ENCODE measurements at places on chromosomes 12 and 14.

- H3K27ac ChIP-seq, result no peak overlapping the region
- H3K36me3 ChIP-seq, result peaks cover 16% of the 10 kb centered on the region
- DNase-seq, result peak; percentile 35
- no peaks in the 10 kb centered on the region for H3K4me1 ChIP-seq
- no peaks in the 10 kb centered on the region for H3K27me3 ChIP-seq
Measured at GRCh38 chr12:103771466-103771865, 69.6 kb downstream of the NT5DC3 start.

DNA sequence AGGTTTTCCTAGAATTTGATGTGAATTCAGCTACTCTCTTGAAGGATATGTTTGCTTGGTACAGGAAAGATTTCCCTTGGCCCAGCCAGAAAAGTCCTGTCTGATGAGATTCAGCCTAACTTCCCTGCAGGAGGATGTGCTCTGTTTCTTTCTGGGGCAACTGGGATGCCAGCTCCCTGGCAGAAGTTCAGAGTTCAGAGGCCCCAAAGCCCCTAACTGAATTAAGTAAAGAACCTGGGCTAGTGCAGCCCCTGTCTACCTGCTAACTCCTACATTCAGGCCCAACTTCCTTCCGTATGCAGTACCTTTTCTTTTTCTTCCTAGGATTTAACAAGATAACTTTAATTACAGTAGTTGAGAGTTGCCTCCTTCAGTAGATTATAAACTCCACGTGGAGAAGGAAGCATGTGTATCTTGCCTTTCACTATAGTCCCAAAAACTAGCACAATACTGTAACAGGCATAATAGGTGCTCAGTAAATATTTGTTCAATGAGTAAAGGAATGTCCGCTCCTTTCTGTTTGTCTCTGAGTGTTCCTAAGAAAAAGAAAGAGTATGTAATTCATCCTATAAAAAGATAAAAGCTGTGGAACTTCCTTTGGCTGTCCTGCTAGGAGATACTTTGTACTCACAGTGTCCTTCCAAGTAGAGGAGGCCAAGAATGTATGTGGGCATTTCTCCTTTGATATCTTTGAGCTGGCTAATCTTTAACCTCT, 141.0 kb downstream of the SLC8A3 start:
- H3K27ac ChIP-seq, result no peak overlapping the region
- H3K27me3 ChIP-seq, result peaks cover 2% of the 10 kb centered on the region
- H3K36me3 ChIP-seq, result no peaks in the 10 kb centered on the region
- peaks cover 6% of the 10 kb centered on the region for H3K4me1 ChIP-seq

DNA sequence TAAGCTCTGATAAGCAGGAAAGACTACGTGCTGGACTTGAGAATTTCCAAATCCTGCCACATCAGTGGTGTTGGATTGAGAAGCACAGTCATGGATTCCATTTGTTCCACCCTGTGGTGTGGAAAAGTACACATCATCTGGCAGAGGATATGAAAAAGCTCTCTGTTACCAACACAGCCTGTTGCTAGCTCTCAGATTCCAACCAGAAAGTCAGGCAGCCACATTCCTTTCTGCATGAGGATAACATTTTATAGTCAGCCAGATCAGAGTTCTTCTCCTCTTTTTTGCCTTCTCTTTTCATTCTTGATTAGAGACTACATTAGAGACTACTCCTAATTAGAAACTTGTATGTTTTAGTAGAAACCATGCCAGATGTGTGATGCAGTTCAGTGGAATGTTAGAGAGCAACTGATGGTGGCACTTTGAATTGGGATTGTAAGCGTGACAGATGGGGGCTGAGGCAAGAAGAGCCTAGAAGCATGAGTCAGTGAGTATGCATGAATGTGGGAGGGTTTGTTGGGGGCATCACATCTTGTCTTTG, 61.2 kb upstream of the STXBP6 start:
- H3K36me3 ChIP-seq, result no peaks in the 10 kb centered on the region
- no peak for DNase-seq
- H3K27me3 ChIP-seq, result peaks cover 7% of the 10 kb centered on the region
- no peak overlapping the region for H3K27ac ChIP-seq
- H3K4me1 ChIP-seq, result no peaks in the 10 kb centered on the region

- H3K36me3 ChIP-seq, result no peaks in the 10 kb centered on the region
- H3K4me3 ChIP-seq, result no peak overlapping the region
- H3K27ac ChIP-seq, result no peak overlapping the region
Measured at GRCh38 chr14:52363041-52363704, 49.1 kb downstream of the PTGER2 start.

- no peak overlapping the region for H3K4me3 ChIP-seq
- no peak for DNase-seq
- H3K27ac ChIP-seq, result no peak overlapping the region
- H3K36me3 ChIP-seq, result no peaks in the 10 kb centered on the region
- H3K4me1 ChIP-seq, result no peaks in the 10 kb centered on the region
Measured at GRCh38 chr12:125193376-125194152, 128.3 kb downstream of the AACS start.

- H3K4me1 ChIP-seq, result no peaks in the 10 kb centered on the region
- H3K36me3 ChIP-seq, result no peaks in the 10 kb centered on the region
- no peak for DNase-seq
- H3K27ac ChIP-seq, result no peak overlapping the region
Measured at GRCh38 chr14:51020024-51020710, 74.7 kb downstream of the TRIM9 start.

DNA sequence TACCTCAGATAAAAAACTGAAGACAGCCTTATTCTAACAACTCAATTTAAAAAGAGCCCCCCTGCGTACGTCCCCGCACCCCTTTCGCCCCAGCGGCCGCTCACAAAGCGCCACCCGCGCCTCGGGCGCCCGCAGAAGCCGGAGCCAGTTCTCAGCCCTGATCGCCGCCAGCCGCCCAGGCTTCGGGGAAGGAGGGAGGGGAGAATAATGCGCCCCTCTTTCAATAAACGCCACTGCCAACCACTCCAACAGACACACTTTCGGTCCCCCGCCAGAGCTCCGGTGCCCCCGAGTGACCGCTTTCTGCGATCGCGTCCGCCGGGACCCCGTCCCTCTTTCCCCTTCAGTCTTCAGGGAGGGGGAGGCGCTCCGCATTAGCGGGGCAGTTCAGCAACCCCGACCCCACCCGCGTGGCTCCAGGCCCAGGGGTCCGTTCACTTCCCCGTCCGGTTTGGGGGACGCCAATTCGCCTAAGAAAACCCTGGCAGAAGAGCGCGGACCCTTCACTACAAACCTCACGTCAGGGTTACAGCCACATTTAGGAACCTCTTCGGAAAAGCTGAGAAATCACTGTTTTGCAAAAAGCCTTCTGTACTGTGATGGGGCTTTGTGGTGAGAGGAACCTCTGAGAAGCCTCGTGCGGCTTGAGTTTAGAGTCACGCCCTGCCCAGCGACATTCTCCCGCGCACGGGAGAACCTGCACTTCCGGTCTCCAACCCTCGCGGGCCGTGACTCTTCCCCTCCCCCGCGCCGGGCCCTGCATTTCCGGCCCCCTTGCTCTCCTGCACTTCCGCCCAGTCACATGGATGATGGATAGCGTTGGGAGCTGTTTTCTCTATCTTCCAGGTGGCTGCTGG, 18.7 kb downstream of the FOXG1 start:
- H3K4me3 ChIP-seq, result no peak overlapping the region
- H3K27me3 ChIP-seq, result peaks cover 48% of the 10 kb centered on the region
- no peak overlapping the region for H3K27ac ChIP-seq

- no peak overlapping the region for H3K27ac ChIP-seq
- no peaks in the 10 kb centered on the region for H3K27me3 ChIP-seq
- H3K36me3 ChIP-seq, result peaks cover 10% of the 10 kb centered on the region
- H3K4me3 ChIP-seq, result no peak overlapping the region
- DNase-seq, result no peak
- peaks cover 16% of the 10 kb centered on the region for H3K4me1 ChIP-seq
Measured at GRCh38 chr14:71467361-71467811, 464.8 kb upstream of the RGS6 start.

GRCh38 chr12:263574-263973, 938 bp upstream of the SLC6A13 start:
- H3K27me3 ChIP-seq, result peaks cover 6% of the 10 kb centered on the region
- no peak overlapping the region for H3K4me3 ChIP-seq
- H3K4me1 ChIP-seq, result peaks cover 11% of the 10 kb centered on the region
- DNase-seq, result no peak

DNA sequence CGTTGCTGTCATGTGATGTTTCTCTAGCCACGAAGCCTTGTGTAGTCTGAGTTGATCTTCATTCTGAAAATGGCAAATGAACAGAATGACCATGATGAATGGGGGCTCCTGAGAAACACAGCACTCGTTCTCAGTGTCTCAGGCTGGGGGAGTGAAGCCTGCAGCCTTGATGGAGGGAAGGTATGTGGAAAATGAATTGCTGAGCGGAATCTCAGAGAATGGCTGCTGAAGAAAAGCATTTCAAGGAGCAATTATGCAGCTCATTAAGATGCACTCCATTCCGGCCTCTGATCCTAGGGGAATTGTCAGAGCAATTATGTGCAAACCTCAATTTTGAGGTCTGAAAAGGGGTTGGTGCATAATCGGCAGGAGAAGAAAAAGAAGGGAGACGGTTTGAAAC, 167.1 kb downstream of the CHST11 start:
- no peak overlapping the region for H3K27ac ChIP-seq
- H3K36me3 ChIP-seq, result peaks cover 2% of the 10 kb centered on the region
- peaks cover 12% of the 10 kb centered on the region for H3K4me1 ChIP-seq

- H3K27me3 ChIP-seq, result no peaks in the 10 kb centered on the region
- H3K36me3 ChIP-seq, result peaks cover 4% of the 10 kb centered on the region
- H3K27ac ChIP-seq, result no peak overlapping the region
Measured at GRCh38 chr12:45270951-45271350, 55.1 kb downstream of the ANO6 start.

Measured in activated naive CD4-positive, alpha-beta T cell treated with anti-CD3 and anti-CD28 coated beads for 36 hours (primary cell).